Vagina (tissue), 2 donors: ENCODE measurements at places on chromosomes 1 and 21.

- DNase-seq = no peak
These were observed 13.1 kb downstream of the SLC19A1 start for GRCh38 chr21:45528981-45529784.

- no peak for DNase-seq
These were observed 108.8 kb downstream of the UBR4 start for GRCh38 chr1:19101244-19101643.

DNA sequence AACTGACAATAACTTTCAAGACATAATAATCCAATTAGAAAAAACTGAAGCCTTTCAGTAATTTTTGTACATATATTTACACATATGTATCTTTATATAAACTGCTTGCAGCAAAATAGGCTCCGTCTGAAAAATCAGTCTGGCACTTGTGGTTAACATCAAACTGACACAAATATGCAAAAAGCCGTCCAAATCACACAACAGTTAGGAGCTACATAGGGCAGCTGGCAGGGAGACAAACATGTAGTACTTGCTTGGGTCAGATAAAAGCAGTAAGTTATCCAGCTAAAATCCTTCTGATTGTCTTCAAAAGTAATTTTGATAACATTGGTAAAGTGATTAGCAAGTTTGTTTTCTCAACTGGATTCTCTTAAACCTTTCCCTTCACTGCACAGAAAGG, 14.7 kb upstream of the GUCA2A start:
- no peak for DNase-seq

GRCh38 chr1:117612517-117613248, 6.8 kb downstream of the TENT5C start:
- peak; percentile 79 for DNase-seq

- DNase-seq = no peak
These were observed at the start of gene HES4 for GRCh38 chr1:999725-1000356. Gene HES4 (minus strand): TSS chr1:1000097. CDS start chr1:999973, 124 bp downstream.

DNA sequence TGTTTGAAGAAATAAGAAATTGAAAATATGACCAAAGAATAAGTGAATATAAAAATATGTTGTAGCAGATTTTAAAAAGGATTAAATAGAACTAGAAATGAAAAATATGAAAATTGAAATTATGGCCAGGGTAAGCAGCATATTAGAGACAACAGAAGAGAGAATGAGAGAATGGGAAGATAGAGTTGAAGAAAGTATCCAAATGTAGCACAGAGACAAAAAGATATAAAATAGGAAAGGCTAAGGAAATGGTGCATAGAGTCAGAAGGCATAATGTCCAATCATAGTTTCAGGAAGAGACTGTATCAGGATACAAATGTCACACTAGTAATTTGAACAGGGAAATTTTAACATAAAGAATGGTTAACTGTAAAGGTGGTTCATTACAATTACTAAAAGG, 29.5 kb downstream of the AZIN2 start:
- no peak for DNase-seq
